ENCODE measurements at places on chromosomes 6 and 20.

DNA sequence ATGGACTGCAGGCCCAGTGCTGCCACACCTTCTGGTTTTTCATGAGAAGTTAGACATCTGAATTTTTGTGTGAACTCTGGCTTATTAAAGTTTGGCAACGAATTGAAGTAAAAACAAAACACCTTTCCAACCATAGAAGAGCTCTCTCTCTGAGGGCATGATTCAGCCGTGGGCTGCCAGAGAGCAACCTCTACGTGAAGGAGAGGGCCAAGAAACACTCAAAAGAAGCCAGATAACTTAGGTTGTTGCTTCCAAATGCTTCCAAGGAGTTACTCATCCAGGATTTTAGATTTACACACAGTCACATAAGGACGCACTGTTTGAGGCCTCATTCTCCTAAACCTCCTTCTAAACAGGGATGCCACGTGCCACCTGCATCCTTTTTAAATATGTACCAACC, 65.5 kb downstream of the NRN1 start:
- DNase-seq = no peak

DNA sequence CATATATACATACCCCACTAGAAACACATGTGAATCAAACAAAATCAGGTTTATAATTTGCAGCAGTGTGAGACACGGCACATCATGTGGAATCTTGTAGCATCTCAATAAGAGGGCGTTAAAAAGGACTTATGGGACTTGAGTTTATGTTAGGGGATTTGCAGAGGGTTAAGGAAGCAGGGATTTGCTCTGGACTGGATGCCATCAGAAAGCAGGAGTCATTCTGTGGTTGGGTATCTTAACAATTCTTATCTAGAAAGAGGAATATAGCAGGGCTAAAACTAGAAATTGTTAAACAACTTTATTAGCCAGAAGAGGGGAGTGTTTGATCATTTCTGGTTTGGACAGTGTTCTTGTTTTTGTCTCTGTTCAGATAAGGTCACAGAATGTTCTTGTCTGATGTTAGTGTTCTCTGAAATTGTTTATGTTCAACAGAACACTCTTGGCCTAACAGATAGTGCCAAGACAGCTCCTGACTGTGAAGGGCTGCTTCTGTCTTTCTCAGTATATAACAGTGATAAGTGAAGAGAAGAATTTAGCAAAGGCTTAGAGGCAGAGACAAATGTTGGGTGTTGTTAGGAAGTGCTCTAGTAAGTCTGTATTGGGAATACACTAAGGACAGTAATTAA, 39.2 kb downstream of the LIN28B start:
- no peak for DNase-seq

- no peak for DNase-seq
Measured at GRCh38 chr6:40490508-40490907, 96.7 kb downstream of the LRFN2 start.

DNA sequence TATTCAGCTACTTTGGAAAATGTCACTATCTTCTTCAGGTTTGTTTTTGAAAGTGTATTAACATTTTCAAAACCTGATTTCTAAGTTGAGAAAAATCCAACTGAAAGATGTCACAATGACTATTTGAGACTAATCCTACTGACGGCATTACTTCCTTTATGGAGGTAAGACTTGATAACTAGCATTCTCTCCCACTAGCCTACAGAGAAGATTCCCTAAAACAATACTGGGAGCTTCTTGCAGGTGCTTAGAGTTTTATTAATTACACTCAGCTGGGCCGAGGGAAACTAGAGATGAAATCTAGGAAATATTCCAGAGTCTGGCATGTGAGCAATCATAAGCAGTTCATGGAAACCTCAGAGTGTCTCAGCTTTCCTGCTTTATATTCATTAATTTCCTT, 114.0 kb downstream of the LCA5 start:
- no peak for DNase-seq

DNA sequence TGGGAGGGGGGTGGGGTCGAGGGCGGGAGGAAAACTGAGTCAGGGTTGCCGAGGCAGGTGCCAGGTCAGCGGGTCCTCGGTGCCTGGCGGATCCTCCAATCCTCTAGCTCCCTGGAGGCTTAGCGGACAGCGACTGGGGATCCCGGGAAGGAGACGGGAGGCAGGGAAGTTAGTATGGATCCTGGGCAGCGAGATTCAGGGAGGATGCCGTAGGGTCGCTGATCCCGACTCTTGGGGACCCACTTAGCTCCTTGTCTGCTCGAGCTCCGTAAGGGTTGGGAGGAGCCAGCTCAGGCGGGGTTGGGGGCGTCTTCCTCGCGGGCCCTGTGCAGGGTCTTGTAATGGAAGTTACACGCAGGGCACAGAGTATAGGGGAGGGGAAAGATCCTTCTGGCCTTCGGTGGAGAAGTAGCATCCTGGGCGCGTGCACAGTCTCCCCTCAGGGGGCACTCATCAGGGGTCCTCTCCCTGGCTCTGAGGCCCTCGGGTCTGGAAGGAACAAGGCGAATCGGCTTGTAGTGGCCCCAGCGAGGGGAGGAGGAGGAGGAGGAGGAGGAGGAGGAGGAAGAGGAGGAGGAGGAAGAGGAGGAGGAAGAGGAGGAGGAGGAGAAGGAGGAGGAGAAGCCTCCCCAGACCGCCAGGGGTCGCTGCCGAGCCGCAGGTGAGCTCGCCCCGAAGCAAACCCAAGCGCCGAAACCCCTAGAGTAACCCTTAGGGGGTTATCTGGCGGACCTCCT, 6.4 kb upstream of the SLC12A5 start:
- peak; percentile 81 for DNase-seq

DNA sequence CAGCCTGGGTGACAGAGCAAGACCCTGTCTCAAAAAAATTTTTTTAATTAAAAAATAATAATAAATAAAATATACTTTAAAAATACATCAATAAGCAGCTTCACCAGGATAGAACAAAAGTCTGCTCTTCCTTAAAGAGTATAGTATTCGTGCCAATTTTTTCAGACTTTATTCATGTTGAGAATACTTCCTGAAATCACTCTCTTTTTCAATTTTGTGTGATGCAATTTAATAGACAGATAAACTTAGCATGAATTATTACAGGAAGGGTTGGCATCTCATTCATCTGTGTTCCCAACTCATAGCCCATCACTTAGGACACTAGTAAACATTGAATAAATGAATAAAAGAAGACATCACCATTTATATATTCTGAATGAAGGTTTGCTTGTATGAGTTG, 52.4 kb downstream of the IPCEF1 start:
- no peak for DNase-seq
